ENCODE measurements at places on chromosomes 2 and 18.

DNA sequence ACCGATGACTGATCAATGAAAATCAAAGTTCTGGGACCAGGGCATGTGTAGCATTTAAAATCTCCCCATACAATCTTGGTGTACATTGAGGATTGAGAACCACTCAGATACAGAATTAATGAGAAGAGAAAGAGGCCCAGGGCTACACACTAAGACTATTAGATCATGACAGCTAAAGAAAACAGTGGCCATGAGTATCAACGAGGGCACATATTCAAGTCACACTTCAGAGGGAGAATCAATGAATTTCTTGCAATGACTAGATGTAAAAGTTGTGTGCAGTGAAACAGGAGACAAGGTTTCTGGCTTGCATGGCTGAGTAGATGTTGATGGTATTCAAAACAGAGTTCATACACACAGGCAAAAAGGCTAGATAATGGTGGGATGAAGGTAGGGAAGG, 29.1 kb downstream of the METTL8 start:
- no peak for DNase-seq

DNA sequence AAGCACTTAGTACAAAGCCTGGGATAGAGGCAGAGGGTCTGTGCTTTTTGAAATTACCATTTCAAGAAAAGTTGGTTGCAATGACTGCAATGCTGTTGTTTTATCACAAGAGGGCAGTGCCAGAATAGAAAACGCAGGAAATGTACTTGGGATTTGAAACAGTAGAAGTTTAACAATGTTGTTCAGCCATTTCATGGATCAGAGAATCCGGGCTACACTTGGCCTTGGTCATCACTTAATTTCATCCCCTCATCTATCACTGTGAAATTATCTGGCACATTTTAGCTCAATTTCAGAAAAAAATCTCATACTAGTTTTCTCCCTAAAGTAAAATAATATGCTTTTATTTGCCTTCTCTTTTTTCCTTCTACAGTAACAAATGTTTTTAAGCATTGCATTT, 70.8 kb downstream of the RAPGEF4 start:
- DNase-seq: no peak

GRCh38 chr2:202290970-202291369, 25.4 kb downstream of the NOP58 start:
- no peak for DNase-seq

GRCh38 chr2:215447056-215447455, 11.2 kb upstream of the FN1 start:
- DNase-seq: no peak

DNA sequence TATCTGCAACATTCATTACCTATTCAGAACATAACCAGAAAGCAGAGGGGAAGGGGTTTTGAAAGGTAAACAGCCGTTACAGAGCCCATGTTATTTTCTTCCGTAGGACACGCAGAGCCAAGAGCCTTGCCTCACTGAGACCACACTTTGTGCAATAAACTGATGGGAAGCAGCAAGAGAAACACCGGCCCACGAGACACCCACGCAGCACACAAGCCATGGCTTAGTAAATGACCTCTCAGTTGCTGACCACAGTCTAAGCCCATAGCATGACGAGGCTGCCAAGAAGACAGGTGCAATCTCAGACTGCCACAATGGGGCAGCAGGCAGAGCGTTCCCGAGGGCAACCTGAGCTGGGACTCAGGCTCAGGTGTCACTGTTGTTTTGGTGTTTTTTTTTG, 59.6 kb downstream of the CABYR start:
- no peak for DNase-seq

DNA sequence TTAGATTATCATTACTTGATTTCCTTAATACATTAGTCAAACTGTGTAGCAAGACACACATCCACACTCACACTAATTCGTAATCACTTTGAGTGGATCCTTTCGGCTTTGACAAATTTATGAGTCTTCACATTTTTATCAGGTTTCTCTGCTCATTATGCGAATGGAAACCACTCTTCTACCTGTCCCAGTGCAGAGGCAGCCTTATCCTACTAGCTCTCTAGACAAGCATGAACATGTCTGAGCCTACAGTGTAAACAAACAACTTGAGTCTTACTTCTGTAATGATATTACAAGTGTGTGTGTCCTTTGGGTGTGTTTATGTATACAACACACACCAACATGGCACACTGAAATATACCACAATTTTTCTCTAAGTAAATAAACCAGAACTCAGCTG, 361.9 kb upstream of the CHST9 start:
- no peak for DNase-seq

DNA sequence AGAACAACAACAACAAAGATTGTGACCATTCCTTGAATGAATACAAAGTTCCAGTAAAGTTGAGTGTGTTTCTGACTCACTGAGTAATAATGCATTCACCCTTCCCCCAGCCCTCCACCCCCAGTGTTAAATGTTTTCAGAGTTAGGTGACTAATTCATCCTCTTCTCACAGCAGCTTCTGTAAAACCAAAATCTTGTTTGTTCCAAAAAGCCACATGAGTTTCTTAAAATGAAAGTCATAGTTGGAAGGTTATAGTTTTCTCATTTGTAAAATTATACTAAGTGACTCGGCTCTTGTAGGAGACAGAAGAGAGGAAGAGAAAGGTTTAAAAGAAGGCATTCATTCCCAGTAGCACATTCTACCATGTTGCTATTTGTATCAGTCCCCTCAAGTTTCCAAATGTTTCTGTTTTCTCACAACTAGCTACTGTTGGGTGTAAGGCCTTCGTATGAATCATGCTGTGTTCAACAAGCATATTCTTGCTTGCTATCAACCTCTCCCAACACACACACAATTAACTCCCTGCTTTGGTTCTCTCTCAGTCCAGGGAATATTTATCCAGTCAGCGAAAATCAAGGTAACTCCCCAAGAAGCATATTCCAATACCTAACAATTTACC, 75.3 kb downstream of the MBD2 start:
- DNase-seq: no peak

- no peak for DNase-seq
Observed at GRCh38 chr2:141015341-141016047, 1115.3 kb downstream of the LRP1B start.

DNA sequence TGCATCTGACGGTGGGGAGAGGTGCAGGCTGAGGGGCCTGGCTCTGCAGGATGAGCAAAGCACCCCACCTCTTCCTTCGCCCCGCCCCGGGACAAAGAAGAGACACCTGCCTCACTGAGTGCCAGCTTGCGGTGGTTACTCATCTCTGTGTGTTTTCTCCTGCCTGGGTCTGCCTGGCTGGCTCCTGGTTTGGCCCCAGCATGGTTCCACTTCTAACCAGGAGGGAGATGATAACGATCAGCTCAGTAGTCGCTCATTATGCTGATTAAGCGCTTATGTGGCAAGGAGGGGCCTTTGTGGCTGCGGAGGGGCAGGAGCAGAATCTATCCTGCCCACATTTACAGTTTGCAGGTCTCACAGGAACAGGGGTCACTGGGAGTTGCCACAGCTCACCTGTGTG, 68.7 kb upstream of the EDAR start:
- no peak for DNase-seq

- no peak for DNase-seq
Observed at GRCh38 chr2:71812736-71813135, 334.9 kb downstream of the CYP26B1 start.

DNA sequence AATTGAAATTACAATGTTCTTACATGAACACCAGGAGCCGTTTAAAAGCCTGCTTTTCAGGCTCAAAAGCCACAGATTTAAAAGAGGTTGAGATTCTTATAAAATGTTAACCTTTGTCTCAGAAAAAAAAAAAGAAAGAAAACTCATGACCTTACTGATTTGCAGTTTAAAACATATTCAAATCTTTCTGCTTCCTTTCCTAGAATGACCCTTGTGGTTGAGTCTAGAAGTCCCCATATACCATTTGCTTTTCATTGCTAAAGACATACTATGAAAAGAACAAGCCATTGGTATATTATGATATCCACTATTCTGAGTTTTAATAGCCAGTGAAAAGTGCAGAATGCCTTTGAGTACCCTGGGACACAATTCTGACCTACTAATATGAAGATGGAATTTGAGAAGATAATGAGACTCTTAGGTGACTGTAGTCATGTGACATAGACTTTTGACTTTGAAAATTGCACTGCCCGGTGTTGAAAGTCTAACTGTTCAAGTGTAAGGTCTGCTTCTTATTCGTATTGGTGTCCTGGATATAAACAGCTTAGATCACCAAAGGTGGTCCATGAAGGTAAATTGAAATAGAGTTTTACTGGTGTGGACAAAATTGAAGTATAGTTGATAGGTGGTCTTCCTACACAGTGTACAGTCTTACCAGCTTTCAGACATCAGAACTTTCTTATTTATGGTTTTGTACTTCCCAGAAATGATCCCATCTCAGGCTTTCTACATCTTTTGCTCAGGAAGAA, 117.0 kb downstream of the DOCK10 start:
- no peak for DNase-seq

DNA sequence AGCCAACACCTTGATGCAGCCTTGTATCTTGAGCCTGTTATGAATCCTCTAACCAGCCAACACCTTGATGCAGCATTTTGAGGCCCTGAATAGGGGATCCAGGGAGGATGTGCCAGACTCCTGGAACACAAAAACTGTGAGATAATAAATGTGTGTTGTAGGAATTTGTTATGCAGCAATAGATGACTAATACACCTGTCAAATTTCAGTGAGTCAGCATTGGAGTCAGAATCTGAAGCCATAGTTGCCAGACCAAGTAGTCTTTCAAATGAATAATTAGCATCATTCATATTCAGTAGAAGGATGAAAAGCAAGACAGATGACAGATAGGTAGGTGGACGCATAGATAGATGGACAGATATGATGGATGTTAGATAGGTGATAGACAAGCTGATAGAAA, 942.5 kb upstream of the SLC39A10 start:
- no peak for DNase-seq

DNA sequence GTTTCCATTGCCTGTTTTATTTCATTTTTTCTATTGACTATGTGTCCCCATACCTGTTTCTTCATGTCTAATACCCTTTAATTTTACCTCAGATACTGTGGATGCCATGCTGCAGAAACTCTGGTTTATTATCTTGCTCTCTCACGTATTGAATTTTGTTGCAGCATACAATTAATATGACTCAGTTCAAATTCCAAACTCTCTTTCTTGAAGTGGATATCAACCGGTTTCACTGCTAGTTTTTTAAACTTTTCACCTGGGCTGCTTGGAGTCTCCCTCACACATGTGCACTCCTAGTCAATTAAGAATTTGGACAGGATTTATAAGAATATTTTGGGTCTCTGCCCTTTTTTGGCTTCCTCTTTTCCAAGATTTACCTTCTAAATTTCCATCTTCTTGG, 70.6 kb upstream of the CAPN13 start:
- DNase-seq: no peak

DNA sequence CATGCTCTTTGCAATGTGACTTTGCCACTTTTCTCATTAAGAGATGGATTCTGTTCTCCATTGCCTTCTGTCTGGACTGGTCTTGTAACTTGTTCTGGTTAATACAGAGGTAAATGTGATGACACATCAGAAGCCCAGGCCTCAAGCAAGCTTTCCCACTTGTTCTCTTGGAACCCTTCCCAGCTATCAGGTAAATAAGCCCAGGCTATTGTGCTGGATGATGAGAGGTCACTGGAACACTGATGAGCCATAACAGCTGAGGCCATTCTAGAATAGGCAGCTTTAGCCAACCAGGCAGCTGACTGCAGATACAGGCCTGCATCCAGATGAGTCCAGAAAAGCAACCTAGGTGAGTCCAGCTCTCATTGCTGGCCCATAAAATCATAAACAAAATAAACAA, 1007.0 kb upstream of the ACVR2A start:
- DNase-seq: no peak

DNA sequence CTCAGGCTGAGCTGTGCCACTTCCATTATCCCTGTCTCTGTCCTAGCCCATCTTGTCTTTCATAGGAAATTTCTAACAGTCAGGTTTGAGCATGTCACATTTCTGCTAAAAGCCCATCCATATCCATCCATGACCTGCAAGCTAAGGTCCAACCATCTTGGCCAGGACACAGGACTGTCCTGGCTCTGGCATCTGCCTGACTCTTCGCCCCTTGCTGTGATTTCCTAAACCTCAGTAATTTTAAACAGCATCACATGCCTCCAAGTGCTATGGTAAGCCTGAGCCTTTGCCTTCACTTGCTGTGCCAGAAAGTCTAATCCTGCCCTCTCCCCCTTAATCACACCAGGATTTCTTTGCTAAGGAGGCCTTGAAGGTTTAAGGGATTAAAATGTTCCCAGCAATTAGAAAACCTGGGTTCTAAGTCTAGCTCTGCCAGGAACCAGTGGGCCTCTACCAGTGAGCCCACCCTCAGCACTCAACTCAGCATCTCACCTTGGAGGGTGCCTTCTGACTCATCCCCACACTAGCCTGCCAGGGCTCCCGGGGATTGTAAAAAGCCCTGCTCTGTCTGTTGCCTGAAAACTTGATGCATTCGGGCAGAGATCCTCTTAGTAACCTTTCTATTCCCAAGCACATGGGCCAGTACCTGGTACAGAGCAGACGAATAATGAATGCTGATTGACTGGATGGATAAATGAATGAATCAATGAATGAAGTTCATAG, 411.0 kb downstream of the LRATD1 start:
- DNase-seq: no peak

- no peak for DNase-seq
Observed at GRCh38 chr2:237199082-237199481, 113.4 kb downstream of the COPS8 start.

GRCh38 chr2:98903767-98904485, 32.1 kb downstream of the CRACDL start:
- DNase-seq: no peak

- no peak for DNase-seq
Observed at GRCh38 chr18:63907664-63908063, at the start of gene SERPINB10. Gene SERPINB10, plus strand, starts transcription at chr18:63907958. Its CDS starts 7,553 bp downstream, at chr18:63915511.
